Forelimb muscle (tissue), 1 donor: ENCODE measurements at places on chromosomes 2 and 18.

GRCh38 chr2:136081582-136082210 lies 36.3 kb downstream of the CXCR4 start:
- no peak for DNase-seq

GRCh38 chr2:202327858-202328257 lies 48.3 kb upstream of the BMPR2 start:
- no peak for DNase-seq

GRCh38 chr2:68411397-68412126 lies 46.5 kb downstream of the PLEK start:
- no peak for DNase-seq

DNA sequence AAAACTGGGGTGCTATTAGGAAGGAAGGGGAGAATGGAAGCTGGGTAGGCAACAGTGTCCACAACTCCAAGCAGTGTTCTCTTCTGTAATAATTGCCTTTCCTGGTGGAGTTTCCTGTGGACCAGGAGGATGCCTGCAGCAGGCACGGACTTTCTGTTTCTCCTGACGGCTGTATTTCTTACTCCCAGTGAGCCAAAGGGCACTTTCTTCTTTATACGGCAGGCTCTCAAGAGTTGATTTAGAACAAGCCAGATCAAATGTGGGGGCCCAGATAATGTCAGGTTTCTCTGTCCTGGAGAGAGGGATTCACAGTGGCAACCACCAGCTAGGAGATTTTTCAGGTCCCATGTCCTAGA lies 13.0 kb upstream of the PROC start:
- no peak for DNase-seq

- DNase-seq, result no peak
Measured at GRCh38 chr2:141699573-141699972, 431.2 kb downstream of the LRP1B start.

DNA sequence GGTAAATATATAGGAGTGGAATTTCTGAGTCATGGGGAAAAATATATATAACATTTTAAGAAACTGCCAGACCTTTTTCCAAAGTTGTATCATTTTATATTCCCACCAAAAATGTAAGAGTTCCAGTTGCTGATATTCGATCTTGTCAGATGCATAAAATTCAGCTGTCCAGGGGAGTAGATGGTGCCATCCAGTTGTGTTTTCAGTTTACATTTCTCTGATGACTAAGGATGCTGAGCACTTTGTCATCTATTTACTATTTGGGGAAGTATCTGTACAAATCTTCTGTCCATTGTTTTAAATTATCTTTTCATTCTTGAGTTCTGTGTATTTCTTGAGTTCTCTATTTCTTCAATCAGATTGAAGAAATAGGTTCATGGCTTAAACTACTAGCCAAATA lies 126.1 kb downstream of the RTN4 start:
- no peak for DNase-seq

- DNase-seq, result no peak
Measured at GRCh38 chr2:42980764-42981416, 188.5 kb upstream of the HAAO start.

DNA sequence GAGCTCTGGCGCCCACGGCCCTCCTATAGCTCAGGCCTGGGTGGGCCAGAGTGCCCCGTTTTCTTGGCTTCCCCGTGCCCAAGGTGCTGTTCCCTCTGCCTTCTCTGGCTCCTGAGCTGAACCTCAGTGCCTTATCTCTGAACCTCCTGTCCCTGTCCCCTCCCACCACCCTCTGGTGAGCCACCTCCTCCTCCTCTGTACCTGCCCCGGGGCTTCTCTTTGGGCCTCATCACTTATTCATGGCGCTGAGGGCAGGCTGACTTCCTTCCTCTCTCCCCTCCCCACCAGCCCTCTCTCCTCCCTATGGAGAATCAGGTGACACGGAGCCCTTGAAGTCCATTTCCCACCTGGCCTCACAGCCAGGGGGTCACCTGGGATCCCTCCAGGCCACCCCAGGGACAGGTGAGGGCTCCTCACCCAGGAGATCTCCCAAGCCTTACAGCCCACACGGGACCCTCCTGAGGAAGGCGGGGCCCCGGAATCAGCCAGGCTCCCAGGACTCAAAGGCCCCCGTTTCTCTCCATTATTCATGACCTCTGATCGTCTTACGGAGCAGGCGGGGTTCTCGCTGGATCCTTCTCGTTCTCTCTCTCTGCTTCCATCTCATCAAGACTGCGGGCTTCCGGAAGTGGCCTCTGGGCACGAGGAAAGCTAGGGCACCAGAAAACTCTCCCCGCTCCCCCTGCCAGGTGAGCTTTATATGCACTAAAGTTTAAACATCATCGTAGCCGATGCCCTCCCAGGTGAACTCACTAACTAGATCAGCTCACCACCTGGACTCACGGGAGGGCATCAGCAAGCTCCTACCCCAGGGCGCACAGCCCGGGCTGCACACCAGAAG lies at the start of gene LOXHD1:
Gene LOXHD1 (minus strand): TSS at position 106 of the 841 bp plus-strand sequence. CDS start 187 bp downstream, outside the sequence.
- DNase-seq, result no peak

DNA sequence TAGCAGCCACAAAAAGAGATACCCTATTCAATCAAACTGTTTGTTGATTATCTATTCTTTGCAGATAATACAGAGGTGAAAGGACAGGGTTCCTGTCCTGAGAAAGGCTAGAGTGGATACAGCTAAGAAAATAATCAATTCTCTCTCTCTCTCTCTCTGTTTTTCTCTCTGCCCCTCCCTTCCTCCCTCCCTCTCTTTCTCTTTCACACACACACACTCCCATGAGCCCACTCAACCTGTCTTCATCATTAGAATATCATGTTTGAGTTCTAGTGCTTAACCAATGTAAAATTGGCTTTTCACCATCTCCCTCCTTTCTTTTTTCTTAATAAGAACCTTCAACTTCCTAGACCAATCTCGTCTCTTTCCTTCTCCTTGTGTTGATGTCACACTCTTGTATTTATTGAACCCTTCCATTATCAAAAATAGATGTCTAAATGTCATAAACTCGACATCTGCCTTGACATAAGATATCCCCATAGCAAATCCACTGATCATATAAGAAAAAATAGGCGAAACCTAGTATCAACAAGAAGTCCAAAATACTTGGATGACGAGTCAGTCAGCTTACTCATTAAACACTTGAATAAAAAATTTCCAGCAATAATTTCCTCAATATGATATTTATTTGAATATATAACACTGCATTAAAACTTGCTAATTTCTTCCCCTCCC lies 42.8 kb upstream of the CYTIP start:
- DNase-seq, result no peak

DNA sequence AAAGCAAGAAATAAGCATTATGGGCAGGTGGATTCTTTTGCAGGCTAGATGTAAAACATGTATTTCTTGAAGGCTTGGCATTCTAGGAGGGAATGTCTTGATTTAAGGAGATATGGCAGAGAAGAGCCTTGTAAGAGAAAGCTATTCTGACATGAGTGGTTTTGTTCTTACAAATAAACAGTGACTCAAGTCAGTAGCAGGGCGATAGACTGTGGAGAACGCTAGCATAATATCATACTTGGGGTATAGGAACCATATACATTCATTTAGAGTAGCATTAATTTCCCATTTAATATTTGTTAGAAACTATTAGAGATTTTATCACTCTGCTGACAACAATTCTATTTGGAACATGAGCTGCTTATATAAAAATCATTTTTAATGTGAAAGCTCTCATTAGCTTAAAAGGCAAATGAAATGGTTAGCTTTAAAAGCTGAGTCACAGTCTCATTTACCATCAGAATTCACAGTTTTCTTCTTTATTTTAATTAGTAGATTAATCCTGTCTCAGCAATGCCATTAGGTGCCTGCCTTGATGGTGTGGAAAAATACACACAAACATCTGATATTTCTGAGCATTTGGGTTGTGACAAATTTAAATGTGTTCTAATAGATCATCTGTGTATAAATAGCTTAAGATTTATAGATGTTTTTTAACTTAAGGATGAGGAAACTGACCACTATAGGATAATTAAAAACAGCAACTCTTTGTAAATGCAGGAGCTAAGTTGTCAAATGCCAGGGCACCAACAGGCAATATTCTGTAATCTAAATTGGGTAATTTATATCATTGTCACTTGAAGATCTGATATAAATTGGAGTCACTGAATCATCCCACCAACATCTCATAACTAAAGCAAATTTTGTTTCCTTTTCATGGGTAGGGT lies 276.7 kb downstream of the PLCL1 start:
- no peak for DNase-seq

GRCh38 chr18:286515-287310 lies 18.9 kb upstream of the THOC1 start:
- no peak for DNase-seq

GRCh38 chr2:220365023-220365422 lies 737.6 kb downstream of the SLC4A3 start:
- DNase-seq, result no peak

GRCh38 chr2:238946318-238947242 lies 98.7 kb downstream of the TWIST2 start:
- no peak for DNase-seq

- no peak for DNase-seq
Measured at GRCh38 chr2:240591226-240591625, 4.7 kb downstream of the CAPN10 start.

DNA sequence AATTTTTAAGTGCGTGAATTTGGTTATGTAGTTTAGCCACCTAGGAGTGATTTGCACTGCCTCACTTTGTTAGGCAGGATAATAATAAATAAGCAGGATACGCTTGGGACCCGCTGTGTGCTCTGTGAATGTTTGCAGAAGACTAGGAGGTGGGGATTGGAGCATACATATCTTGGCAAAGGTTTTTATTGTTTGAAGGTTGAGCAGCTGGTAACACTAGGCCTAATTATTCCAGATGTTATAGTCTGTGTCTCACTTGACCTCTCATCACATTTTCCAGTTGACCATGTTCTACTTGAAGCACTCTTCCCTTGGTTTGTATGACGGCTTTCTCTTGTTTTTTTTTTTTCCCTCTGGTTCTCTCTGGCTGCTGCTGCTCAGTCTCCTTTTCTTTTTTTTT lies 42.7 kb downstream of the FHOD3 start:
- DNase-seq, result peak; percentile 53

GRCh38 chr2:36711741-36712314 lies 15.3 kb downstream of the VIT start:
- no peak for DNase-seq

DNA sequence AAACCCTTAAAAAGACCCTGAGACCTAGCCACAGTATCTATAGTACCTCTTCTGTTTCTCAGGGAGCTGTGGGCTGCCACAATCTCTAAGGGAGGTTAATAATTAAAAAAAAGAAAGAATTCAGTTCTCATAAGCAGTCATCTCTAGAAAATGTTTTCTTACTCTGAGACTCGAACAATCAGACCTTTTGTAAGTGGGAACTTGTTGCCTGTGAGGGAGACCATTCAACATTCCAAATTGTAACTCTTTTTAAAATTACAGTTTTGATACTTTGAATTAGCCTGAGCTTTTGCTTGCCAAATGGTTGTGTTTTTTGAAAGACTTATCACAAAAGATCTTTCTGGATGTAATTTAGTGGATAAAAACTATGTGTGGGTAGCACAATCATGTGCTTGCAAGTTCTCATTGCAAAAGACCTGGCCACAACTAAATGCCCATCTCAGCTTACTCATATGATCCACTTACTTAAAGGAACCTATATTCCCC lies 33.3 kb downstream of the IL1R2 start:
- no peak for DNase-seq

DNA sequence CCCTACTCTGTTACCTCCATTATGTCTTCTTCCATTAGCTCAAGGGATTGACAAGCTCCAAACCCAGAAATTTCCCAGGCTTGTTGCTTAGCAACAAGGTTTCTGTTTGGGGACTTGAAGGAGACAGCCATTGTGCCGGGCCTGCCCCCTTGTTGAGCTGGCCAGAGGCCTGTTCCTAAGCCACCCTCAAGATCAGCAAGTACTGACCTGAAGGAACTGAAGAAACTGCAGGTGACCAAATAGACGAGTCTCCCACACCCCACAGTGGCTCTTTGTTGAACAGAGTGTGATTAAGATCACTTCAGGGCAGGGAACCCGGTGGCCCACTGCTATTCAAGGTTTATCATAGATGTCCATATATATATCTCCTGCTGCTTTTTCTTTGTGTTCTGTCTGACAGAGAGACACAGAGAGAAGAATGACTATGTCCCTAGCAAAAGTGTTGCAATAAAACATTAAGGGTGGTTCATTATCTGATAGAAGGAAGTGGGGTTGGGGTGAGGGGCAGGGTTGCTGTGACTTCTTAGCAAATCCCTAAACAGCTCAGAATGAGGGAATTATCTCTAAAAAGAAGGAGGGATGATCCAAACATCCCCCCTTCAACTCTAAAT lies 69.2 kb downstream of the RNF144A start:
- DNase-seq, result no peak

DNA sequence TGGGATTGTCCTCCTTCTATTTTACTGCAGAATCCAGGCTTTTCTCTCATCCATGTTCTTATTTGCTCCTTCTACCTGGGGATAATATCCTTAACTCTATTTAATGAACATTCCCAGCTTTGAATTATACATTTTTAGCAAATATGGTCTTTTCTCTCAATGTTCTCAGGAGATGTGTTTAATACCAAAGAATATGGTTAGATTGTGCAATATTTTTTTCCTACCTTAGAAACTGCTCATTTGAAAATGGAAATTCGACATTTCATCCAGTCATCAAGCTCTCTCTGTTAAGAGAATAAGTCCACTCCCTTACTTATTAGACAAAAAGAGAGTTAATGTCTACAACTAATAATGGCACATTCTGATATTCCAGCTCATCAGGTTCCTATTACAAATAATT lies 160.4 kb upstream of the GULP1 start:
- no peak for DNase-seq

- DNase-seq, result no peak
Measured at GRCh38 chr2:56197816-56198215, 14.0 kb downstream of the CCDC85A start.

DNA sequence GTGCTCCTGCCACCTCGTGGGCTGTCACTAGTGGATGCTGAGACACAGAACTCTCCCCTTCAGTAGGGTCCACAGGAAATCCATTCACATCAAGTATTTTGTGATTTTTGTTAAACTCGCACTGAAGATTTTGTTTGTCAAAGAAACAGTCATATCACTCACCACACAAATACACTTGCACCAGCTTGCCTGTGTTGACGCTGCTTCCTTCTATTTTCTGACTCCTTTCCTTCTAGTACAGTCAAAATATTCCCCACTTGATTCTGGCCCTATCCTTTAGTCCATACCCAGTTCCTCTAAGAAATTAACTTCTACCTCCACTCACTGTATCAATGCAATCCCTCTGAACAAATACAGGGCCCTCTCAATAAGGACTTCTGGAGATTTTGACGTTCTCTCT lies 213.2 kb upstream of the ARL4C start:
- no peak for DNase-seq

GRCh38 chr2:203535078-203535783 lies at the start of gene RAPH1:
RAPH1 (minus strand) TSS chr2:203535301; CDS start chr2:203495353, 39,948 bp downstream.
- no peak for DNase-seq

DNA sequence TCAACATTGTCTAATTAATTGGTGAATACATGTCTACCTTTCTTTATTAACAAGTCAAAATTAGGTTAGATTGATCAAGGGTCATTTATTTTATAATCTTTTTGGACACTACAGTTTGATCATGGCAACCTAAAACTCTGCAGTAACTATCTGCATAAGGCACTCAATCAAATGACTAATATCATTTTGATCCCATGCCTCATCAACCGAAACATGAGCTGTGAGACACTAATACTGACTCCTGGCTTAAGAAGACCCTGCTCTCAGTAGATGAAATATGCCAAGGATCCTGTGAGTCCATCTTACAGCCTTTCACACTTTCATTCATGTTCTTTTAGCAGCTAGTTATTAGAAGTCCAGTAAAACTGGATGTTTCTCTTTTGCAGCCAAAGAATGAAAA lies 169.4 kb upstream of the CAVIN2 start:
- DNase-seq, result no peak
